ENCODE measurements at places on chromosomes 12 and 14.

GRCh38 chr14:102493585-102493984, 16.0 kb downstream of the ANKRD9 start:
- no peak for DNase-seq

GRCh38 chr14:55697414-55697861, 117.4 kb downstream of the KTN1 start:
- DNase-seq, result no peak

GRCh38 chr14:44912041-44912869, 49.5 kb downstream of the KLHL28 start:
- DNase-seq, result no peak

- DNase-seq, result no peak
Observed at GRCh38 chr12:9699898-9700605, 30.5 kb downstream of the CLEC2D start.

DNA sequence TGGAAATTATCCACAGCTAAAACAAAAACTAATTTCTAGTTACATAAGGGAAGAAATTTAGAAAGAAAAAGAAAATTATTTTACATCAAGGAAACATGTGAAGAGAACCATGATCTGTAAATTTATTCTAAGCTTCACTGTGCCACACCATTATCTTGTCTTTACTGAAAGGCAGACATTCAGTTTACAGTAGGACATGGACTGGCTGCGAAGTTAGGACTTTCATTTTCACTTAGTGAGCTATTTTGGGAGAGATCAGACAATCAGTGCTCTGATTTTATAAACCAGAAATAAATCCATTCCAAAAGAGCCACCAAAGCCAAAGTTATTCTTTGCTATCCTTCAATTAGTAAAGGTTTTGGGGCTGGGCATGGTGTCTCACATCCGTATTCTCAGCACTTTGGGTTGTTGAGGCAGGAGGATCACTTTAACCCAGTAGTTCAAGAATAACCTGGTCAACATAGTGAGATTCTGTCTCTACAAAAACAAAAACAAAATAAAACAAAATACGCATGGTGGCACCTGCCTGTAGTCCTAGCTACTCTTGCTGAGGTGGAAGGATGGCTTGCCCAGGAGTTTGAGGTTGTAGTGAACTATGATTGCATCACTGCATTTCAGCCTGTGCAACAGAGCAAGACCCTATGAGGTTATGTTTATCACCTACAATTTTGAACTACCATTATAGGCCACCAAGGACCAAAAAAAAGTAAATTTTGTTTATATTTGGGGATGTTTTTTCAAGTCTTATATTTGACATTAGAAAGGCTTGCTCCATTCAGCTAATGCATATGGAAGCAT, 1084.8 kb upstream of the ATXN7L3B start:
- no peak for DNase-seq

DNA sequence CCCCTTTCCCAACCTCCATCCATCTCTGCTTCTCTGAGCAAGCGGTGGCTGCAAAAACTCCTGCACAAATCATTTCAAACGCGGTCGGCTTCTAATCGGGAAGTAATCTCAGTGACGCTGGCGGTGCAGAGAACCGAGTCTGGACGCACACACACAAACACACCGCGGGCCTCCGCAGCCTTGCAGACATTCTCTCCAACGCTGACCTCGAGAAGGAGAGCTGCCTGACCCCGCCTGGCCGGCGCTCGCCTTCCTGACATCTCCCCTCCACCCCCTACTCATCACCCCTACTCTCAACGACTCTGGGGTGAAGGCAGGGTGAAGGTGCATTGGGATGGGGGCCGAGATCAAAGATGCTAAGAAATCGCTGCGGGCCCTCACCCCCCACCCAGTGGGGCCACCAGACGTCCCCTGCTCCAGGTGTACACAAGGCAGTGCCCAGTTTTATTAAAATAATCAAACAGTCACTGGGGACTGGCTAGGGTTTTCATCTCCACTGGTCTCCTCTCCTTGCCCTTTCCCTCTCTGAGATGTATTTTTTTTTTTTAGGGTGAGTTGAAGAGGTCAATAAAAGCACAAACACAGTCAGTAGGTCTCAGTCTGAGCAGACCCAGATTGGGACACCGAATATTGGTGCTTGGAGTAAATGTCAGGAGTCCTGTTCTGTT, 506 bp upstream of the TBX5 start:
- no peak for DNase-seq

- DNase-seq, result no peak
Observed at GRCh38 chr12:13171921-13172859, 24.3 kb upstream of the EMP1 start.

DNA sequence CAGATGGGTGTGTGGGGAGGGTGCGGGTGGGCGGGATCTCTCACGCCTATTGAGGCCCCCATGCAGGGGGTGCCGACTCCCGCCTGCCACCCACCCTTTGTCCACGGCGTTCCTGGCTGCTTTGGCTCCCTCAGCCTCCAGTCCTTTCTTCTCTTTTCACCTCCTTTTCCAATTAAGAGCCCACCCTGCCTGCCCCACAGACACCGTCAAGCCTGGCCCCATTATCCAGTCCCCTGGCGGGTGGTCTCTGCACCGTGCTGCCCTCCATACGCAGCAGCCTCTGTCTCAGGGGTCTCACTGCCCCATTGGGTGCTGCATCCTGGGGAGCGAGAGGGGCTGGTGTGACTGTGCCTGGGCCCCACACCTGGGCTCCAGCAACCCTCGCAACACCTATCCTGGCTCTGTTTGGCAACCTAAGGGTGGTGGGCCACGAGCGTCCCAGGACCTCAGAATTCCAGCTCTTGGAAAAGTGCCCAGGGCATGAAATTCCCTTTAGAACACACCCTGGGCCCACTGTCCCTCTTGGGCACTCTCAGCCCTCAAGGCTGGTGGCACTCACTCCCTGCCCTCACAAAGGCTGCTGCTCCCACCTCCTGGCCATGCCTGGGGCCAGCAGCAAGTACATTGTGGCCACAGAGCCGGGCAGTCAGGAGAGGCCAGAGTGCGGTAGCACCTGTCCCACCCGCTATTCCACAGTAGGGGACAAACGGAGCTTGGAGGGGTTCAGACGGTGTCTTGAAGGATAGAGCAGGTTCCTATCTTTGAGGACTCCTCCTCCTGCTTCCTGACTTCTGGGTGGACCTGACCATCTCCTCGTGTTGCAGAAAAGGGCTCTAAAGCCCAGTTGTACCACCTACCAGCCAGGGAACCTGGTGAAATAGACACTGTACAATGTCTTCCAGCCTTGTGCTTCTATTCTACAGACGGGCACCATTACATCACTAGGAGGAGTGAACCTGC, 114.1 kb downstream of the KIF26A start:
- DNase-seq, result no peak

DNA sequence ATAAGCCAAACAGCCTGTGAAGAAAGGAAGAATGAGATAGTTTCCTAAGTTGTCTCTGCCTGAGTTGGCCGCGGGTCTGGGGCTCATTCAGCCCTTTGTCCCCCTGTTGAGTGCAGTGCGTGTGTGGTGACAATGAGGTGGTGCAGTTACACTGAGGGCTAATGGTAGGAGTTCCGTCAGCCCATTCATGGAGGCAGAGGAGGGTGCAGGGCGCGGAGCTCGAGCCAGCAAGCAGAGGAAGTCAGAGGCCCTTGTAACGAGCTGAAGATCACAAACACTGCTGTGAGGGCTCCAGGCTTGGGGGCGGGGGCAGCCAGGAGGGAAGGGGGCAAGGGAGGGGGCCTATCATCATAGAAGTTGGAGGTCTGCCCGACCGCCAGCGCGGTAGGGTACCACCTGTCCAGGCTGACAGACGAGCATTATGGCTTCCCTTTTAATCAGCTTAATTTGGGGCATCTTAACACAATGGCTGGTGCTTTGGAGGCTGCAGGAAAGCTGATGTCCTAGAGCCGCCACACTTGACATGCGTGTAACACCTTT, 20.5 kb downstream of the CCND2 start:
- no peak for DNase-seq

DNA sequence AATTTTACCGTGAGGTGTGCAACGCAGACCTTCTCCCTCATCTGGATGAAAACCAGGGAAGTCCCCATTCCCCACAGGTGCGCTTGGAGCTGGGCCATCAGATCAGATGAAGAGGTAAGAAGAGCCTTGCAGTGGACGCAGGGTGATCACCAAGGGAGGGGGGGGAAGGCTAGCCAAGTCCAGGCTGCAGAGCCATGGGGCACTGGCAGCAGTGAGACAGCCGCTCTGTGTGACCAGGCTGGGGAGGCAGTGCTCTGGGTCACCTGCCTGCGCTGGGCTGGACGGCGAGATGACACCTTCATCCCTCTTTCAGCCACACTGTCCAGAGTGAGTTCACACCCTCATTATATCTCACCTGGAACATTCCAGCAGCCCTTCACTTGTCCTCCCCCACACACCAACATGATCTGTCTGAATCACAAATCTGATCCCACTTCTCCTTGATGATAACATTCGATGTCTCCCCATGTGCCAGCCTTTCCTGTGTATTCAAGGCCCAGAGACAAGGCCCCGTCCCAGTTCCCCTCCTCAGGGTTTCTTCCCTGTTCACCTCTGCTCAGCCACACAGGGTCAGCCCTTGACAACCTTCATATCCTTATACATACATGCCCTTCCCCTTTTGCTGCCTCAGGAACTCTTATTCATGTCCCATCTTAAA, 65.9 kb upstream of the VASH1 start:
- DNase-seq, result no peak

- DNase-seq, result no peak
Observed at GRCh38 chr12:90368081-90368480, 586.9 kb downstream of the CCER1 start.

- DNase-seq, result no peak
Observed at GRCh38 chr12:113140706-113141105, 5.1 kb upstream of the RASAL1 start.

DNA sequence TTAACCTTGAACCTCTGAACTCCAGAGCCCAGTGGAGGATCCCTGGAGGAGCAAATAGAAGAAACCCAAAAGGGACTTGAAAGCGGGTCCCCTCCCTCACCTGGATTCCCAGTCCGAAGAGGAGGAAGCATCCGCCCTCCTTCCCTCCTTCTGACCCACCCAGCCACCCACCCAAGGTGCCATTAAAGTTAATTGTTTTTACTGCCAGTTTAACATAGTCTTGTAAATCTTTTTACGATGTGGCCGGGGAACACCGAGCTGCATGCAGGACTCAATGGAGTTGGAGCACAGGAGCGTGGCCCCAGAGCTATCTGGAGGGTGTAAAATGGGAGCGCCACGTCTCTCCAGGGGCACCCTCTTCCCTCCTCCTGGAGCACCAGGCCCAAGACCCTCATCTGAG, 49.9 kb upstream of the TBX3 start:
- DNase-seq, result no peak
